ENCODE measurements at places on chromosomes 1 and 21.

DNA sequence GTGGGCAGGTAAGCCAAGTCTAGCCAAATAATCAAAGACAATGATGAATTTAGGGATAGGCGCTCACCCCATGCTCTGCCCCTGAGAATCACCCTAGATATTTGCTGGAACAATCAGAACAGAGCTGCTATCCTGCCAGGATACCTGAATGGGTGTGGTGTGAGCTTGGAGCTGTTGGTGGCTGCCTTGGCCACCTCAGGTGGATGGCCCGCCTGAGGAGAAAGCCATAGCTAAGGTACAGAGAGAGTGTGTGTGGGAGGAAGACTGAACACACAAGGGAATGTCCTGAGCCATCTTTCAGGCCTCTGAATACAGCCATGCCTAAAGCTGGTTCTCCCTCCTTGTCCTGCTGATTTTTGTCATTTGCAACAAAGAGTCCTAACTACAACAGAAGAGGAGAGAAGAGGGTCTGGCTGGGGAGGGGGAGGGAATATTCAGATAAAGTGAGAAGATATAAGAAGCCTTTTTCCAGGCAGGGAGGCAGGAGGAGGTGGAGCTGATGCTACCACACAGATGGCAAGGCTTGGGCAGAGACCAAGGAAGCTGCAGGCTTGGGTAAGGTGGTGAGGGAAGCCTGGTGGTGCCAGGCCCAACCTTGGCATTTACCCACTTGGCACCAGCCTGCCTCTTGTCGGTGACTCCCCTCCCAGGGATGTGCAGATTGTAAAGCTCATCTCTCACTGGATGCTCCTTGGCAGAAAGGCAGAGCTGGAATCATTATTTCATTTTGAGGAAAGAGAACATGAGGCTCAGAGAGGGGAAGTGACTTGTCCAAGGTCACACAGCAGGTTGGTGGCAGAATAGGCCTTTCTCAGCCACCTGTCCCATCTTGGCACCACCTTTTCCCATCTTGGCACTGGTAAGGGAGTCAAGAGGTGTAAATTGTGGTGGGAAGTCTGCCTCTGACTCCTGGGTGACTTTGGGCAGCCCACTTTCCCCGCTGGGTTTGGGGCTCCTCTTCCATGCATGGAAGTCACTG lies 49.7 kb downstream of the NKAIN1 start:
- DNase-seq: no peak

DNA sequence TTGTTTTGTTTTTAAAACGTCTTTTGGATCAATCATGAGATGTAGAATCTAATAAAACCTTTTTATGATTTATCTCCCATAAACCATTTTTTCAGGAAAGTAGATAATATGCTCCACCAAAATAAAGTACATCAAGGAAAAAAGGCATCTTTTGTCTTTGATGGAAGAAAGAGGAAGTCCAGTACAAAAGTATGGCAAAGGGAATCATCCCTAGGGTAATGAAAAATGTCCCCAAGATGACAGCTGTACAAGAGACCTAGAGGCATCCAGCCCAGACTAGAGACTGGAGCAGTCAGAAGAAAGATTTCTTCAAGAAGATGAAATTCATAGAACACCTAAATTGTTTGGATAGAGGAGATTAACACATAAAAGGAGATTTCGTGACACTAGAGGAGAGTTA lies 32.3 kb upstream of the GFI1 start:
- DNase-seq: no peak

DNA sequence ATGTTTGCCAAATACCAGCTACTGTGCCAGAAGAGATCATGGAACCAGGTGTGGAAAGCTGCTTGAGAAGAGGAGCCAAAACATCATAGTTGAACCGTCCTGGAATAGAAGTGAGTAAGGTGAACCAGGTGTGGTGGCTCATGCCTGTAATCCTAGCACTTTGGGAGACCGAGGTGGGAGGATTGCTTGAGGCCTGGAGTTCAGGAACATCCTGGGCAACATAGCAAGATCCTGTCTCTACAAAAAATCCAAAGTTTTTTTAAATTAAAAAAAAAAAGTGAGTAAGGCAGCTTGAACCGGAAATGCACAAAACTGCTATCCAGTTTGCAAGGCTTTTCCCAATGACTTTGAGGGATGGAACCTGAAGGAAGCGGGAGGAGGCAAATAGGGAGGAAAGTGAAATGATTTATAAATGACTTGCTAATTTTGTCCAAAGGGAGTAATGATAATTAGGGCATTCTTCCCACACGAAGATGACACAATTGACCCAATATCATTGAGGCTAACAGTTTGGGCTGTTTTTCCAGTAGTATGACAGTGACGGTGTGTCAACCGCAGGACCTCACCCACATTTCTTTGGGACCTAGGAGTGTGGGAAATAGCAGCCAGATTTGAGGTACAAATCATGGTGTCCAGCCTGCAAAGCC lies 1.5 kb upstream of the CNN3 start:
- no peak for DNase-seq

- no peak for DNase-seq
Measured at GRCh38 chr1:195851804-195852203, 756.4 kb downstream of the KCNT2 start.

DNA sequence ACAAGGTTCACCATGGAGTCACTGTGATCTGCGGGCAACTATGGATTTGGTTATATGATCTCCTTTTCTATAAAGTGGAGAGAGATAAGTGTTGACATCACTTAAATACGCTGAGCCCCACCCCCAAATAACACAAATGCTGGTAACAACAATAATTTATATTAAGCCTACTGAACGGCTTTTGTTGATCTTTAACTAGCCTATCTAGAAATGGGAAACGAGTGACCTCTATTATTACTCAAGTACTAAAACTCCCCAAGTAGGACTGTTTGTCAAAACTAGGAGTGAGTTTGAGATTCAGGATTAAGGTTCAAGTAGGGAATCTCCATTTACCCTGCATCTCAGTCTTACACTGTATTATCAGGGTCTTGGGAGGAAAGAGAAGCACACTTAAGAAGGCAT lies 52.2 kb downstream of the MAP3K7CL start:
- no peak for DNase-seq

DNA sequence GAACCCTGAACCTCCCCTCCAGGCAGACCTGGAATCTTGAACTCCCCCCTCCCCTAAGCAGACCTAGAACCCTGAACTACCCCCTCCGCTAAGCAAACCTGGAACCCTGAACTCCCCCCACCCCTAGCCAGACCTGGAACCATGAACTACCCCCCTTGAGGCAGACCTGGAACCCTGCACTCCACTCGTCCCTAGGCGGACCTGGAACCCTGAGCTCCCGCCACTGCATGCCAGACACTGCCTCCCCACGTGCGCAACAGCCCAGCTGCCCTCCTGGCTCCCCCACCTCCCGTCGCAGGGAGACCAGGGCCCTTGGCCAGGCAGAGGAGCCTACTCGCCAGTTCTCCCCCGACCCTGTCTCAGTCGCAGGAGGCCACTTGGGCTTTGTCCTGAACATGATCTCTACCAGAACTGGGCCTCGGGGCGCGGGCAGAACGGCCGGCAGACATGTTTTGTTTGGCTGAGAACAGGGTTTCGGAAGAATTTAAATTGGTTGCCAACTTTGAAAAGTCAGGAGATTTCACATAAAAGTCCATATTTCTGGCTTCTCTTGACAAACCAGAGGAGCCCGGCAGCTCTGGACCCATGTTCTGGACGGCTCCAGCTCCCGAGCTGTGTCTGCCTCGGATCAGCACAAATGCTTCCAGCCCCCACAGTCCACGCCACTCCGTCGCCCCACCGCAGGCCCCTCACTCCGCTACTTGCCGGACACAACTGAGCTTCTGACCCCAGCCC lies 9.2 kb upstream of the PLEKHG5 start:
- no peak for DNase-seq

GRCh38 chr1:156654700-156655099 lies 12.8 kb downstream of the BCAN start:
- no peak for DNase-seq

GRCh38 chr1:61084491-61085031 lies 2.2 kb downstream of the NFIA start:
- DNase-seq: no peak

- DNase-seq: no peak
Measured at GRCh38 chr1:173355281-173356031, 121.7 kb upstream of the PRDX6 start.

DNA sequence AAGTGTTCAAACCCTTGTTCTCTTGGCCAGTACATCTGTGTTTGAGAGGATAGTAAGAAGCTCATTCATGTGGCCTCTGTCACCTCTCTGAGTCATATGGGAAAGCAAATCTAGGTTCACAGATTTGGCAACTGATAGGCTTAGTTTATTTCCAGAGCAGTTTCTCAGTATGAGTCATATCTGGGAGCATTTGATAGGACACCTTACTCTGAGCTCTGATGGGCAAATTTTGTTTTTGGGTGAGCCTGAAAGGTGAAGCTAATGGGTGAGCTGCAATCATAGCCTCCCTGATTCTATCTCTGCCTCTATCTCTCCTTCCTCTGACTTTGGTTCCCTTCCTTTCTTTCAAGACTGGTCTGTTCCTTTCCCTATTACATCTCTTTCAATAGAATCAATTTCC lies 134.4 kb downstream of the S1PR1 start:
- no peak for DNase-seq

DNA sequence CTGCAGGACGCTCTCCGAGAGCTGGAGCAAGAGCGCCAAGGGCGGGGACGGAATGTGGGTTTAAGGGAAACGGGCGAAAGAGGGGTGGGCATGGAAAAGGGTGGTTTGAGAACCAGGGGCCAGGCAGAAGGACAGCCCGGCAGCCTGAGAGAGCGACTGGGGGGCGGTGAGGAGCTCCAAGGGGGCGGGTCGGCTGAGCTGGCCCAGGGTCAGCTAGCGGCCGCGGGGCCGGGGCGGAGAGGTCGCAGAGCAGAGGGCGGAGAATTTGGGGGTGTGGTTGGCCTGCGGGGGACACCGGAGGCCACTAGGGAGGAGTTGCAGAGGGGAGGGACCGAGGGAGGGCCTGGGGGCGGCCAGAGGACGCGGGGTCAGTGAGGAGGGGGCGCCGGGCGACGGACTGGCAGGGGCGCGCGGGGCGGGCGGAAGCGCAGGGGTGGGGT lies 54.7 kb downstream of the NDUFS5 start:
- no peak for DNase-seq

DNA sequence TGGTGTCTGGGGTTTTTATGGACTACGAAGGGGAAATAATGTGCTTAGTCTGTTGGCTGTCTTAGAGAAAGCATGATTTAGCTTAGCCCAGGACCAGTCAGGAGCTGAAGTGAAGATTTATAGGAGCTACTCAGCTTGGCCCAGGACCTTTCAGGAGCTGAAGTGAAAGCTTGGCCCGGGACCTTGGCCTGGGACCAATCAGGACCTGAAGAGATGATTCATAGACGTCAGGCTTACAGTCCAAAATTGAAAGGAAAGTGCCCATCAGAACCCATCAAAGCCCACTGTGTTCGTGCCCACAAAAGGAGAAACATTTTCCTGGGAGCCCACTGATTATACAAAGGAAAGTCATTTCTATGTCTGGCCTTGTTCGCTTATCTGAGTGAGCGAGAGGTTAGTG lies 35.6 kb downstream of the MSTO1 start:
- DNase-seq: no peak

DNA sequence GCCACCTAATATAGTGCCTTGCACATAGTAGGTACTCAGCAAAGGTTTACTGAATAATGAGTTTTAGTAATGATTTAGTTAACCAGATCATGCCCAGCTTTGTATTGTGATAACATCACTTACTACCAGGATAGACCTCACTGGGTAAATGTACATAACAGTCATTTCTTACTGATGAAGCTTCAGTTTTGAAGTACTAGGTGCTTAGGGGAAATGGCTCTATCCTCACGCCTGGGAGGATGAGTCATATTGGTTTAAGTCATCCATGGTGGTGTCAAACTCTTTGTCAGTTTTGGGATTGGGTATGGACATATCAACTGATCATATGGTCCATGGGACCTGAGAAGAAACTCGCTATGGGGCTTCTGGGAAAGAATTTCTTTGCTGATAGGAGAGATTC lies 90.6 kb upstream of the USP24 start:
- DNase-seq: no peak

DNA sequence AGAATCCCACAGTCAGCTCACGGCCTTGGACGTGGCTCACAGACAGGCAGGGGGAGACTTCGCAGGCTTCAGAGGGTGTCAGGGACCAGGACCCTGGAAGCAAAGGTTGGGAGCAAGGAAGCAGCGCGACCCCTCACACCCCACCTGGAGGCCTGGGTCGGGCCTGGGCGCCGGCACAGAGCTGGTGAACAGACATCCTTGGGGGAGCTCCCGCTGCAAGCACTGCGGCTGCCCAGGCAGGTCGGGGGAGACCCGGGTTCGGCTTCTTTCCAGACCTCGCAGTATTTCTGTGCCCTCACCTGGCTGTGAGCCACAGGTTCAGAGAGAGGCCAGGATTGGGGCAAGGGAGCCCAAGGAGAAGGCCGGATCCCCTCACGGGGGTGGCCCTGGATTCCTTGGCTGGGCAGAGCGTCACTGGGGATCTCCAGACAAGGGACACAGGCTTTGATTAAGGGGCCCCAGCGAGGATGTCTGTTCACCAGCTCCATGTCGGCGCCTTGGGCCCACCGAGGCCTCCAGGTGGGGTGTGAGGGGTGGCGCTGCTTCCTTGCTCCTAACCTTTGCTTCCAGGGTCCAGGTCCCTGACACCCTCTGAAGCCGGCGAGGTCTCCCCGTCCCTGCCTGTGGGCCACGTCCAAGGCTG lies 37.9 kb upstream of the TSPEAR start:
- DNase-seq: no peak

DNA sequence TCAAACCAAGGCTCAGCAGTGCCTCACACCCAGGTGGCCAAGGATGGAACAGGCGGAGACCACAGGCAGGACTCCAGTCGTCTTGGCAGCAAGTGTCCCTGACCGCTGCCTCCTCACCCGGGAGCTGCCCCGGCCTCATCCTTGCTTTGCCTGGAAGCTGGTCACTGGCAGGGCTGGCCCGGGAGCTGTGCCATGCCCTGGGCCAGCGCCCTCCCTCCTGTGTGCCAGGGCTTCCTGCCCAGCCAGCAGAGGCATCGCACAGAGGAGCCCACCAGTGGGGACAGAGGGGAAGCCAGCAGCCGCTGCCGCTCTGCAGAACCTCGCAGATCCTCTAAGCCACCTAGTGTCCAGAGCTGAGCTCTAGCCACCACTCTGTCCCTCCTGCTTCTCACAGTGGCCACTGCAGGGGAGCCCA lies 7.8 kb downstream of the CASZ1 start:
- DNase-seq: no peak

DNA sequence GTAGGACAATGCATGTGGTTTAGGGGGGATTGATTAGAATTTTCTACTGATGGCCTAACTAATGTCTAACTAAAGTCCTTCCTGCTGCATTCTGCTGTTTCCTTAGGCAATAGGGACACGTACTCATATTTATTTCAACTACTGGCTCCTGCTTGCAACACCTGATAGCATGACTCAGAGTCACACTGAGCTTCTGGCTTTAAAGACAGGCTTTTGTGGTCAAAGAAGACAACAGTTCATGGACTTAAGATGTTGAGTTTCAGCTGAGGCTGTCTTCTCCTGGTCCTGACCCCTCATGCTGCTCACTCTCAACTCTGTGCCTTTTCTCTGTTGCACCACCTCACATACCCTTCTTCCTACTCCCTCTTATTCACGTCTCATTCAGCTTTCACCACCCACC lies 29.1 kb upstream of the TRABD2B start:
- DNase-seq: no peak

GRCh38 chr1:109827466-109827865 lies 63.7 kb upstream of the EPS8L3 start:
- no peak for DNase-seq

- no peak for DNase-seq
Measured at GRCh38 chr1:224733027-224733911, 117.2 kb downstream of the CNIH3 start.

- no peak for DNase-seq
Measured at GRCh38 chr1:91752324-91752723, 133.6 kb downstream of the TGFBR3 start.

GRCh38 chr1:115458426-115459114 lies 120.5 kb upstream of the NGF start:
- DNase-seq: no peak

GRCh38 chr1:161342821-161343220 lies 24.9 kb downstream of the CFAP126 start:
- no peak for DNase-seq

Data from stimulated activated CD4-positive, alpha-beta T cell treated with anti-CD3 and anti-CD28 coated beads, TNF-alpha, amount 100 ng/mL, for 24 hours (primary cell).